ENCODE measurements at places on chromosomes 4 and X.

DNA sequence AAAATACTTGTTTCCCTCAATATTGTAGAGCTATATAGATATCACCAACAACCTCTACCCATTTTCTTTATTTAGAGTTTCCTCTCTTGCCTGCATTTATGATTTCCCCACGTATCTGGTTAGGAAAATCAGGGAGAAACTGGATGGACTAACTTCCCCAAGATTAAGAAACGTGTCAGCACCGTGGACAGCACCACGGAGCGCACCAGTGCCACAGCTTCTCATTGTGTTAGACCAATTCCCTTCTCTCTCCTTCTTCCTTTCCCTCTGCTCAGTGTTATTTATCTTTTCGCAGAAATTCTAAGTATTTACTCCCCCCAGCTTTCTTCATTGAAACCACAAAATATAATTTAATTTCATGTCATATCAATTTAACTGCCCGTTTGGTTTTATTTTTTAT lies 568.6 kb upstream of the BOD1L1 start:
- H3K36me3 ChIP-seq, result no peaks in the 10 kb centered on the region
- DNase-seq, result peak; percentile 81
- H3K27me3 ChIP-seq, result peaks cover 3% of the 10 kb centered on the region
- no peak overlapping the region for H3K4me3 ChIP-seq

GRCh38 chrX:13863324-13863723 lies 46.4 kb upstream of the GPM6B start:
- H3K27me3 ChIP-seq, result no peaks in the 10 kb centered on the region
- no peak for DNase-seq
- no peak overlapping the region for H3K4me3 ChIP-seq
- H3K27ac ChIP-seq, result no peak overlapping the region

GRCh38 chr4:4783847-4784246 lies 75.6 kb upstream of the MSX1 start:
- peaks cover 11% of the 10 kb centered on the region for H3K4me1 ChIP-seq
- no peak for DNase-seq
- H3K27me3 ChIP-seq, result no peaks in the 10 kb centered on the region
- H3K36me3 ChIP-seq, result peaks cover 7% of the 10 kb centered on the region
- no peak overlapping the region for H3K4me3 ChIP-seq

- H3K27me3 ChIP-seq, result peaks cover 2% of the 10 kb centered on the region
- H3K4me3 ChIP-seq, result no peak overlapping the region
- H3K36me3 ChIP-seq, result no peaks in the 10 kb centered on the region
Measured at GRCh38 chrX:54695231-54695630, 102.8 kb downstream of the ITIH6 start.

- no peak for DNase-seq
- peak overlapping the region; percentile 98 for H3K27ac ChIP-seq
- H3K27me3 ChIP-seq, result no peaks in the 10 kb centered on the region
- H3K36me3 ChIP-seq, result no peaks in the 10 kb centered on the region
- H3K4me3 ChIP-seq, result peak overlapping the region; percentile 90
- peaks cover 17% of the 10 kb centered on the region for H3K4me1 ChIP-seq
Measured at GRCh38 chrX:120559804-120560203, 958 bp downstream of the CUL4B start.

DNA sequence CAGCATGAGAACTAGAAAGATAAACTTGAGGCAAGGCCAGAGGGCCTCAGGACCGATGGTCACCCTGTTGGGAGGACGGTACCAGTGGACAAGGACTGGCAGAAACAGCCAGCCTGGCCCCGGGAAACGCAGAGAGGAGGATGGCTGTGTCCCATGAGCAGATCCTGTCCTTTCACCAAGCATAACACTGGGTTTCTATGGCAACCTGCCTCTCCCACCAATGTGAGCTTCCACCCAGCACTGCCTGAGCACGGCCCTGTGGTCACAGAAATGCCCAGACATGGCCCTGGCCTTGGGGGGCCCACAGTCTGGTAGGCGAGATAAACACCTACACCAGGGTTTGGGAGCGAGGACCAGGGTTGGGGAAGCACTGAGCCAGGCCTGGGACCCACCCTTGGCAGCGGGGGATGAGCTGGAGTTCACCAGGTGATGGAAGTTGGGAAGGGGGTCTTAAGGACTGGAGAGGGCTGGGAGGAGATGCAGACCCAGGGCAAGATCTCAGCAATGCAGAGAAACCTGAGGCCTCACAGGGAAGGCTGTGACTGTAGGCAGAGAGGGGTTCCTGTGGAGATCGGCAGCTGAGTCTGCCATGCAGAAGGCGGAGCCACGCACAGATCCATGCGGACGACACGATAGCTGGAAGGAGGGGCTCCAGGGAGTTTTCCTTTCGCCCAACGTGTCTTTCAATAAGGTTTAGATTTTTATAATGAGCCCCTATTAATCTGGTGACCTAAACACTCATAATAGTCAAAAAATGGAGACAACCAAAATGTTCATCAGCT lies 32.7 kb upstream of the CRMP1 start:
- no peak for DNase-seq
- no peak overlapping the region for H3K4me3 ChIP-seq
- H3K4me1 ChIP-seq, result peaks cover 2% of the 10 kb centered on the region
- no peak overlapping the region for H3K27ac ChIP-seq
- no peaks in the 10 kb centered on the region for H3K36me3 ChIP-seq
